ENCODE measurements at places on chromosomes 16 and 17.

DNA sequence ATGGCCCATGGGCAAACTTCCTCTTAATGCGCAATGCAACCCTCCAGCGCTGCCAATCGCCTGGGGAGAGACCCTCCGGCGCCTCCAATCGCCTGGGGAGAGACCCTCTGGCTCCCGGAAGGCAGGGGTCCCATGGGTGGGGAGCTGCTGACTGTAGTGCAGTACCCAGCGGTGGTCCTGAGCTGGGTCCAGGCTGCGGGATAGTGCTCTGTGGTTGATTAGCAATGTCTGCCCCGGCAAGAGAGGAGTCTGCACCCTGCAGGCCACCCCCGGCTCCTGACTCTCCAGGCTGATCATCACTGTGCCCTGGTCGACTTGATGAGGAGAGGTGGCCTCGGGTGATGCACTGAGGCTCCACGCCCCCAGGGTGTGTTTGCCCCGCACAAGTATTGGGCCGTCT lies 44.6 kb upstream of the ZNF469 start:
- DNase-seq = no peak

DNA sequence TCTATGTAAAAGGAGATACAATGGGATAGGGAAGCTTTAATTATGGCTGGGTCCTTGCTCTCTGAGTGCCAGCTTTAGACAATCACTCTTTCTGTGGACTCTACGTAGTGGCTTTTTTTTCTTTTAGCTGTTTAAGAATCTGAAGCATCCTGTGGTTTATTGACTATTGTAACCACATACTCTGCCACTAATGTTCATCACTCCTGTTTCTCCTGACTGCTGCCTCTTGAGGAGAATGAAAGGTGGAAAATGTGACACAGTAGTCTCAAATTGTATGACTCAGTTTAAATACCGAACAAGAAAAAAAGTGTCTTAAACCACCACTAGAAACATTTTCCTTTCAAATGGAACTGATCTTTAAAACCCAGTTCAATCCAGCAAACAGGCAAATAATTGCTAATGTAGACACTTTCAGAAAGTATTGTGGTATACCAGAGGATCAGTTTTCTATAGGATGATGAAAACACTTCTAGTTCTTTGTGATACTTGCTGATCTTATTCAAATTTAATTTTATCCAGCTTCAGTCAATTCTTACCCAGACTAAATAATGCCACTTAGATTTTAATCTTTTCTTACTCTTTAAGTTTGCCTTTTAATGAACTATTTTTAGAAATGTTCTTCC lies 302.7 kb upstream of the PMFBP1 start:
- peak; percentile 45 for DNase-seq

DNA sequence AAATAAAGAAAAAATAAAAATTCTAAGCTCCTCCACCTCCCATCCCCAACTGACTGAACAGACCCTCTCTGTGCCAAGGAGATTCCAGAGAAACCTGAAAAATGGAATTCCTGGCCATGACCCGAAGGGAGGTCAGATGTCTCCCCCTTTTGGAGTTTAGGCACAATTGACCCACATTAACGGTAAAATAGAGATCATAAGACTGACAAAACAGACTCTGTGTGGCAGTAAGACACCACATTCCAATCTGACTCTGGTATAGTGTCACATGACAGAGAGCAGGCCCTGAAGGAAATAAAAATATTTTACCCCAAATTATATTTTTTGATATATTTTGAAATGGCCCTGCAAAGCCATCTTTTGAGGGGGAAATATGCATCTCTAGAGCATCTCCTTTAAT lies 115.1 kb upstream of the ZKSCAN2 start:
- no peak for DNase-seq

DNA sequence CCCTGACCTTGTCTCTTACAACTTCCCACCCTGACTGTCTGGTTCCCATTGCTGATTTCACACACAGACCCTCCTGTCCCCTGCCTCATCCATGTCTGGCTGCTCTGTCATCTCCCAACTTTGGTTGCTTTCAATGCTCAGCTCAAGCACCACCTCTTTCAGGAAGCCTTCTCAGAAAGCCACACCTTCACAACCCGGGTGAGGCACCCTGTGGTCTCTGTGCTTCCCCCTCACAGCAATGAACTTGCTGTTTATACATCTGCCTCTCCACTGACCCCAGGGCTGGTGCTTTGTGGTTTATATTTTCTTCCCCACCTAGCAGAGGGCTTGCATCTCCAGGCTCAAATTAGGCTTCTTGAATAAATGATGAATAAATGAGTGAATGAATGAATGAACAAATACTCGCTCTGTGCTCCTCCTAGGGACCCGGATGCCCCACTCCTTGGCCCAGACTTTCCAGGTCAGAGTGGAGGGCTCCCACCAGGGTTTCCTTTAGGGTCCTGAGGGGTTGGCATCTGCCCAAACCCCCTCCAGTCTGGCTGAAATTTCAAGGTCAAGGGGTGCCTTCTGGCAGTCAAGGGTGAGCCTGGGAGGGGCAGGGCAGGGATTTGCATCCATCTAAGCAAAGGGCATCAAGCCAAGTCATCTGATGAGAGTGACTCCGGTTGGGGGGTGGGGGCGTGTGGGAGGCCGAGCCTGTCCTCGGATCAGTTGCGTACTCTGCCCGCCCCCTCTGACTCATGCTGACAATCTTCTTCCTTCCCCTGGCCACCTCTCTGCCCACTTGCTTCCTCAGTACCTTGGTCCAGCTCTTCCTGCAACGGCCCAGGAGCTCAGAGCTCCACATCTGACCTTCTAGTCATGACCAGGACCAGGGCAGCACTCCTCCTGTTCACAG lies at the start of gene ITGAX:
TSS of gene ITGAX (plus strand) at position 783 of the 898 bp plus-strand sequence. CDS start at position 862, 79 bp downstream.
- DNase-seq = no peak

DNA sequence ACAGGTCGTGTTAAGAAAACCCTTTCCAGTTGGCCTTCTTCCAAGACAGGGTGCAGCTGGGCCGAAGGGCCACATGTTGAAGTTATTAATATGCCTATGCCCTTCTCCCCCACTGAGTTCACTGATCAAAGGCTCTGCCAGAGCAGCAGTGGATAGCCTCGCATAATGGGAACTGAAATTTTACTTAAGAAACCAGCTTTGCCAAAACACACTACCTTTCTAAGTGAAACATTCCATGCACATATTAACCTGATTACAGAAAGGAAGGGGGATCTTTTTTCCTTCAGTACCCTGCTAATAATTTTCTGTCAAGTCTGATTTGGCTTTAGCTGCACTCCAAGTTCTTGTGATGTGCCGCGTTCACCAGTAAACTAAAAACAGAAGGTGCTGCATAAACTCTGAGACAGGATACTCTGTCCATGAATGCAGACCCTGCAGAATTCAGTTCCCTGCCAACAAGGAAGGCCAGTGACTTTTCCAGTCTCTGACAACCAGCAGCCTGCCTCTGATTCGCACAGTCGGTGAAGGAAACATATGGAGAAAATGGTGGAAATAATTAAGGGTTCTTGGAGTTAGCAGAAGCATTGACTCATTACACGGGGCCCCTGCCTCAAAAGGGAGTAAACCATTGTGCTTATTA lies 283.8 kb downstream of the ZFHX3 start:
- DNase-seq = no peak

GRCh38 chr17:64024781-64025731 lies 4.6 kb upstream of the ICAM2 start:
- no peak for DNase-seq

DNA sequence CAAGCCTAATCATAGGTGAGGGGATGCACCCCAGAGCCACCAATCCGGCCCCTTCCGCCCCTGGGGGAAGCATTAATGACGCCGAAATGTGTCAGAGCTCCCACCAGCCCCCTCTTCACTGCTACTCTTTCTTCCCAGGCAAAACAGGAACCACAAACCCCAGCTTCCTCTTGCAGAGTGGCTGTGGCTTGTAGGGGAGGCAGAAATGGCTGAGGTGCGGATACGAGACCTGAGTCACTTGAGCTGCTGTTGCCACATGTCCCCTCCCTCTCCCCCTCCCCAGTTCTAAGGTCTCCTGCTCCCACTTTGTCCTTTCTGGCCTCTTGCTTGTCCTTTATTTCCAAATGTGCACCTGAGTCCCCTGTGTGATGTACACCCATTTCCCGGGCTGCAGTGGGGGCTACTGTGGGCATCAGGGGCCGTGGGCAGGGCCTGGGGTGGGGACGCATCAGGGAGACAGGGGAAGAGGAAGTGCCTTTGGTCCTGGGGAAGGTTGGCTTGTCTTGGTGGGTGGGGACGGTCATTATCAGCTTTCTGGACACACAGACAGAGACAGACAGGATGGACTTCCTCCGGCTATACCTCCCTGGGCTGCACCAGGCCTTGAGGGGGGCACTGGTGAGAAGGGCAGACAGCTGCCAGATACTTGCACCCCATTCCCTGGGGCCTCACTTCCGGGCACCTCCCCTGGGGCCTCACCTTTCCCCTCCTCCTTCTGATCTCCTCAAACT lies at the start of gene APOBR:
TSS of gene APOBR (plus strand) at position 523 of the 731 bp plus-strand sequence. CDS start at position 562, 39 bp downstream.
- DNase-seq = peak; percentile 51

GRCh38 chr16:46954562-46954961 lies 18.9 kb downstream of the DNAJA2 start:
- no peak for DNase-seq

DNA sequence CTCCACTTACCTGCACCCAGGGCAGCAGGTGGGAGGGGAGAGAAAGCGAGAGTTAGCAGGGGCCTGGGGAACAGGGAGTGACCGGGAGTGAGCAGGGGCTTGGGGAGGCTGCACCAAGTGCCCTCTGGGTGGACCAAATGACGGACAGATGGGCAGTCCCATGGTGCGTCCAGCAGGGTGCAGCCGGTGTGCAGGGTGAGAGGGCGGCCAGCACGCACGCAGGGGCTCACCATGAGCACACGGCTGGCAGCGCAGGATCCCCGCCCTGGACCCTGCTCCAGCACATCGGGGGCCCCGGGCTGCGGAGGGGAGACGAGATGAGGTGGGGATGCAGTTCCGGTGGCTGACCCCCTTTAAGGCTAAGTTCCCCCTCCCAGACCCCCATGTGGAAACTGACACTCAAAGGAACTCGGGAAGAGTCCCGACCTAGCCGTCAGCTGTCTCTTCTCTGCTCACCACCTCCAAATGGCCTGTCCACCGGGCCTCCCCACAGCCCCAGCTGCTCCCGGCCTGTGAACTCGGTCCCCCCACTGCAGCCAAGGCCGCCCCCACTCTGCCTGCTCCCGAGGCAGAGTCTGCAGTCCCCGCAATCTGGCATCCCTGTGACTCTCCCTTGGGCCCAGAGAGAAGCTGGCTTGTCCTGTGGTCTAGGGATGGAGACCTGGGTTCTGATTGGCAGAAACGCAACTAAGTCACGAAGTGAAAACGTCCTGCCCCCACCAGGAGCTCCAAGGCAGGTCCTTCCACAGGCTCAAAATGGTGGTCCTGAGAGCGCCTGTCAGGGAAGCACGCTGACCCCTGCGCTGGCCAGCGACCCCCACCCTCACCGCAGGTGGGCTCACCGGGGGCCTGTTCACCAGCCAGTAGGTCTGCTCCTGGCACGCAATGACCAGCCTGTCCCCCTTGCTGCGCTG lies 2.9 kb downstream of the RGS11 start:
- no peak for DNase-seq

DNA sequence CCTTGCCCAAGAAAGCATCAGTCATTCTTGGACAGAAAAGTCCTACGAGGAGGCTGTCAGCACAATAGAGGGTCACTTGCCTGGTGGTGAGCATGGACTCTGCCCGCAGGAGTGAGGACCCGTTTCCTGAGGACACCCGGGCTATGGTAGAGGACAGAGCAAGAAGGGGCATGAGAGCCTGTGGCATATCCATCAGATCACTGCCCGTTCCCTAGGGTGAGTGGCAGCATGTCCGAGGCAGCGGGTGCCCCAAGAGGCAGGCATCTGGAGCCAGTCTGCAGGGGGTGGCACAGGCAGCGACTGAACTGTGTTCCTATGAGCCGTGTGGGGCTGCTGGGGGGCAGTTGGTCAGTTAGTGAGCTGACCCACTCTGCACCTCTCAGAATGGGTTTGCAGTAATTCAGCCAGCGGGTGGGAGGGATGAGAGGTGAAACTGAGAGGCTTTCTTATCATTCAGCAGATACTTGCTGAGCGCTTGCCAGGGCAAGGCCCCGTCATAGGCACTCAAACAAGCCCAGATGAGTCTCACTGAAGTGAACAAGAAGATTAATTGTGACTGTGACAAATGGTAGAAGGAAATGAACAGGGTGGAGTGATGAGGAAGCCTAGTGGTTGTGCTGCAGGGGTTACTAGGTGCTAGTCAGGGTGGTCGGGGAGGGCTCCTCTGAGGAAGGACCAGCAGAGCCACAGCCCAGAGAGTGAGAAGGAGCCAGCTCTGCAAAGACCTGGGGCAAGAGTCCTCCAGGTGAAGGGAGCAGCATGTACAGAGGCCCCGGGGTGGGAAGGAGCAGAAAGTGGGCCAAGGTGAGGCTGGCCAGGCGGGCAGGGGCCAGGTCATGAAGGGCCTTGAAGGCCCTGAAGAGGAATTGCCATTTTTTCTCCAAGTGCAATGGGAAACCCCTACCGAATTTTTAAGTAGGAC lies 87.9 kb downstream of the CLEC16A start:
- no peak for DNase-seq

- DNase-seq = no peak
These were observed 10.1 kb upstream of the CCL17 start for GRCh38 chr16:57394444-57394843.

DNA sequence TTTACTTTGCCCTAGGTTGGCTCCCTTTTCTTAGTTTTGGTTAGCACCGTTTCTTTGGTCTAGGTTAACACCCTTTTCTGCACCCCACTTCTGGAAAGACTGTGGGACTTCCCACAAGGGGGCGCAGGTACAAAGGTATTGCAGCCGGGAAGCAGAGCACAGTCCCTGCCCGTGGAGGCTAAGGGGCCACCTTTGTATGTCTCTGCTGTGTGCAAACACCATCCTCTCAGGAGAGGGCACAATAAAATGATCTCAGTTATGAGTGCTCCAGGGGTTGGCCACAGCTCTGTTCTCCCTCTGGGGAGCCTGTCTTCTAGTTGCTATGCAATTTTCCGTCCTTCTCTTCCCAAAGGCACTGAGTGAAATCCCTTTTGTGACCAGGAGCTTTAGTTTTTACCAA lies 28.4 kb upstream of the TMC5 start:
- peak; percentile 68 for DNase-seq

DNA sequence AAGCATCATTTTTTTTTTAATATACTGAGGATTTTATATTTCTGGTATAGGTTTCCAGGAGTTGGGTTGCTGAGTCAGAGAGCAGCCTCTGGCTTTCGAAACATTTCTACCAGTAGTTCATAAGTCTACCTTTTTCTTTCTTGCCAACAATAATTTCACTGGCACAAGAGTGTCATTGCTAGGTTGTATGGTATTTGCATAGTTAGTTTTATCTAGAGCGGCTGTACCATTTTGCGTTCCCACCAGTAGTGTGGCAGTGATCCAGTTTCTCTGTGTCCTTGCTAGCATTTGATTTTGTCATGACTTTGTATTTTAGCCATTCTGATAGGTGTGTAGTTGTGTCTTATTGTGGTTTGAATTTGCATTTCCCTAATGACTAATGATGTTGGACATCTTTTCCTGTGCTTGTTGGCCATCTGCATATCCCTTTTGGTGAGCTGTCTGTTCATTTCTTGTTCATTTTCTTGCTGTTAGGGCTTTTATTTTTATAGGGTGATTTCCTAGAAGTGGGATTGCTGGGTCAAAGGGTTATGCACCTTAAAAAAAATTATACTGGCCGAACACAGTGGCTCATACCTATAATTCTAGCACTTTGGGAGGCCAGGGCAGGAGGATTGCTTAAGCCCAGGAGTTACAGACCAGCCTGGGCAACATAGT lies 39.9 kb downstream of the SNX29 start:
- no peak for DNase-seq

GRCh38 chr16:78895681-78896080 lies 704.9 kb downstream of the MAF start:
- DNase-seq = no peak

GRCh38 chr17:72255481-72255880 lies 134.7 kb downstream of the SOX9 start:
- no peak for DNase-seq

All from MM.1S (cell line).